ENCODE measurements at places on chromosomes 5 and 9.

DNA sequence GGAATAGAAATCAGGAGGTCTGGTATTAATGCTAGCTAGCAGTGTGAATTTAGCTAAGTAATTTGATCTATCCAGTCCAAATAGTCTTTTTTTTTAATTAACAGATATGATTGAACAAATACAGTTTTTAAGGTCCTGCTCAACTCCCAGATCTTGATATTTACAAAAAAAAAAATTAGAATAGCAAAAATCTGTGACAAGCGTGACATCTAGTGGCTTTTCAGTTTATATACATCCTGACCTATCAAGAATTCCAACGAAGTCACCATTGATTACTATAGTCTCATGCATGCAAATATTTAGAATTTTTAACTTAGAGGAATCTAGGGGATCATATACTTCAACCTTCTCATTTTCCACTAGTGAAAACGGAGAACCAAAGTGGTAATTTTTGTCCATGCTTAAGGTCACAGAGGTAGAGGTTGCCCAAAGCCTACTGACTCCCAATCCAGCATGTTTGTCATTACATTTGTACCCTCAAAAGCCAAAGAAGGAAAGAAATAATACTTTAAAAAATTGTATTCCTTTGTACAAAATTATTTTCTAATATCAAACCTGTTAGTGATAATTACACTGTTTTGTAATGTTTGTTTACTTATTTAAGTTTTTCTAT, 17.6 kb upstream of the TARS1 start:
- peak; percentile 3 for DNase-seq

- DNase-seq, result no peak
Measured at GRCh38 chr9:7935681-7936080, 136.1 kb upstream of the DMAC1 start.

GRCh38 chr9:14119694-14120514, 194.0 kb downstream of the NFIB start:
- DNase-seq, result no peak

GRCh38 chr5:132467287-132467984, 23.1 kb downstream of the IRF1 start:
- no peak for DNase-seq

All from NCI-H146 (cell line).